ENCODE measurements at places on chromosomes 3 and 15.

- DNase-seq, result no peak
Measured at GRCh38 chr3:69699183-69699582, 40.1 kb upstream of the MITF start.

DNA sequence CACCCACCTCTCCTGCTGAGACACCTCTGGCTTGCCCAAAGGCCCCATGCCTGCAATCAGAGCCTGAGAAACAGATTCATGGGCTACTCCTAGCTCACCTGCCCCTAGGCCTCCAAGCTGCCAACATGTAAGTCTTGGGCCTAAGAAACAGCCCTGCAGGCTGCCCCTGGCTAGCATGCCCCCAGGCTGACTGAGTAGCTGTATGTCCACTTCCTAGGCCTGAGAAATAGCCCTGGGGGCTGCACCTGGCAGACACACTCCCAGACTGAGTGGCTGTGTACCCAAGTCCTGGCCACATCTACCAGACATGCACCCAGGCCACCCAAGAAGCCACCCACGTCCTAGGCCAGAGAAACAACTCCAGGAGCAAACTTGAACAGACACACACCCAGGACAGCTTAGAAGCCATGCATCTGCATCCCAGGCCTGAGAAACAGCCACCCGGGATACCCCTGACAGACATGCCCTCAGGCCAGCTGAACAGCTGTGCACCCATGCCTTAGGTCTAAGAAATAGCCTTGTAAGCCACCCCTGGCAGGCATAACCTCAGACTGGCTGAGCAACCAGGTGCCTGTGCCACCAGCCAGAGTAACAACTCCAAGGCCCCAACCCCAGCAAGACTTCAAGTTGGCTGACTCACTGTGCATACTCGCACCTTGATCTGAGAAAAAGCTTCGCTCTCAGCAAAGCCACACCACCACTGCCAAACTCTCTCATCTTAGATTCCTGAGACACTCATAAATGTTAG, 12.0 kb upstream of the NRG4 start:
- no peak for DNase-seq

- no peak for DNase-seq
Measured at GRCh38 chr3:178181784-178182183, 354.5 kb upstream of the KCNMB2 start.

DNA sequence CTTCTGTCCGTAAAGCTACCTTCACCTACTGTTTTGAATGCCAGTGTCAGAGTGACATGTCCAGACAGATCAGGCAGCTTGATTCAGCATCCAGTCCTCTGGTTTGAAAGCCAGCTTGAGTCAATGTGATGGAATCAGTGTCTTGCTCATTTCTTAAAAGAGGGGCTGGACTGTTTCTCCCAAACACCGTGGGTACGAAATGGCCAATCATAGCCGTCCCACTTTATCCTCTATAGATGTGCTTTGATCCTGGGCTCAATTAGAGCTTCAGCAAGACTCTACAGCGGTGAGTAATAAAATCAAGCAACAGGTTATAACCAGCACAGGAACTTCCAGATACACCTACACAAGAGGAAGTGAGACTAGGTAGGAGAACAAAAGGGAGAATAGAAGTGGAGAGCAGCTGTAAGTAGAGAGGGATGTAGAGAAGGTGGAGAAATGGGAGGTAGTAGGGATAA, 17.0 kb upstream of the OR5K1 start:
- DNase-seq, result no peak

DNA sequence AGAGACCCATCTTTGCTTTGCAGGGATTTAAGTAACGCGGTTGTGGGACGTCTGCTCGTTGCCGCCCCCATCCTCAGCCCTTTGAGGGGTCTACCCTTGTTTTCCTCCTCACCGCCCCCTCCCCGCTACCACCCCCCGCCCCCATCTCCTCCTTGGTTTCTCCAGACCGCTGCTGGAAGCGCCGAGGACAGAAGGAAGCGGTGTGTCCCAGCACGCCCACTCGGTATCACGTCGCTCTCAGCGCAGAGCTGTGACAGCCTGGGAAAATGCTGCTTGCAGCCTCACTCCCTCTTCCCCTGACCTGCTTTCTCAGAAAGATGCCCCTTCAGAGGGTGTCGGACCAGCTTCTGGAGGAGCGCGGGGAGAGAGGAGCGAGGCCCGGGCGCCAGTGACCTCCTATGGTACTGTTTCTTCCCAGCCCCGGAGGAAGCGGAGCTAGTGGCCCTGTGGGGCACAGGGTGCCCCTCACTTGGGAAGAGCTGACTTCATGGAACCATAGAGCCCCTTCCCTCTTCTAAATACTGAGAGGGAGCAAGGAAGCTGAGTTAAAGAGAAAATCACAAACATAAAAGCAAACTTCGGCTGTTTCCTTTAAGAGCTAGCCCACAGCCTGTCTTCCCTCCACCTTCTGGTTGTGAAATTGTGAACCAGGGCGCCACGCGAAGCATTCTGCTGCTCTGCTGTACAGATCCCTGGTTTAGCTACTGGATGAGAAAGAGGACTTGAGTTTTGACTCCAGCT, 698 bp downstream of the IL1RAP start:
- DNase-seq, result no peak

DNA sequence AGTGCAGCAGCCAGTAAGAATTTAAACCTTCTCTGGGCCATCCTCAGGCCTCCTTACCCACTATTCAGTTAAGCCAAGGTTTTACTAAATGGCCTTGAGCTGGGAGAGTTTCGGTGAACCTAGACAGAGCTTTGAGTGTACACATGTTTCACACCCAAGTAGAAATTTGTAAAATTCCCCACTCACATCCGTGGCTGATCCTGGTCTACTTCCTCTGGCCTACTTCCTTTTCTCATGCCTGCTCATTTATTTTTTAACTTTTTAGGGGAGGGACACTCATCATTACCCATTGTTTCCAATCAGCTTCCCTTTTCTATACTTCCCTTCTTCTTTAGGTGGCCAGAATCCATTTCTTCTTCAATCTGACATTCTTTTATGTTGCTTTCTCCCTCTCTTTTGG, 7.6 kb downstream of the CX3CR1 start:
- DNase-seq, result no peak

- DNase-seq, result no peak
Measured at GRCh38 chr15:74042603-74043424, 39.5 kb downstream of the GOLGA6A start.

GRCh38 chr3:52440671-52441070, 4.2 kb downstream of the SEMA3G start:
- DNase-seq, result no peak

- no peak for DNase-seq
Measured at GRCh38 chr3:109952924-109953323, 615.6 kb upstream of the DPPA4 start.

Data from esophagus squamous epithelium (tissue), 5 donors.